ENCODE measurements at places on chromosomes 2 and 18. TPM values are rescaled to one million over a fixed set of nuclear protein-coding genes. Genes with fewer than 3 reads are reported as not detected.

GRCh38 chr18:45463451-45463850 lies 151.8 kb upstream of the SLC14A2 start:
- DNase-seq: no peak
- H3K4me1 ChIP-seq: no peaks in the 10 kb centered on the region
- H3K4me3 ChIP-seq: no peak overlapping the region

DNA sequence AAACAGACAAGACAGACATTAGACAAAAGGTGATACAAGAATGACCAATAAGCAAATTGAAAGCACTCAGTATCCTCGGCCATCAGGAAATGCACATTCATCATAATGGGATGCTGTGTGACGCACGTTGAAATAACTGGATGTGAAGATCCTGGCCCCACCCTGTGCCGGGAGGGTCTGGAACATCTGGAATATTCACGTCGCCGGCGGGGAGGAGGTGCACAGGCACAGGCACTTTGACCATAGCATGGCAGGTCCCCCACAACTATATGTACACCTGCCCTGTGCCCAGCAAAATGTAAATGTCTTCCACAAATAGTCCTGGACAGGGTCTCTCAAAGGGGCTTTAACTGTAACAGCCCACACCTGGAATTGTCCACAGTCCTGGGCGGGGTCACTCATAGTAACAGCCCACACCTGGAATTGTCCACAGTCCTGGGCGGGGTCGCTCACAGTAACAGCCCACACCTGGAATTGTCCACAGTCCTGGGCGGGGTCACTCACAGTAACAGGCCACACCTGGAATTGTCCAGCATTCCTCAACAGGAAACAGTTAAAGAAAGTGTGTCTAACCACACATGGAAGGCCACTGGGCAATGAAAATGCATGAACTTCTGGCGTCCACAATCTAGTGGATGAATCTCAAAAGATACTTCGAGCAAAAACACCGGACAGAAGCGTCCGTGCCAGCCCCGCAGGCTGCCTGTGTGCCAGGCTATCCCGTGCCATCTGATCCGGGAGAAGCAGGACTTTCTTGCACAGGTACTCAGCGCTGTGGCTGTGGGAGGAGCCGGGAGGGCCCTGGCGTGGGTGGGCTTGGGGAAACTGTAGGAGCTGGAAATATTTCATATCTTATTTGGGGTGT lies 113.4 kb downstream of the RTP5 start:
- H3K27me3 ChIP-seq: peaks cover 2% of the 10 kb centered on the region
- H3K4me3 ChIP-seq: no peak overlapping the region
- DNase-seq: no peak
- H3K4me1 ChIP-seq: no peaks in the 10 kb centered on the region
- peaks cover 8% of the 10 kb centered on the region for H3K36me3 ChIP-seq

The SERPINB7 gene
- not detected for total RNA-seq

The EVX2 gene
- total RNA-seq: not detected

All from WTC11 (cell line).